Bronchus fibroblast of lung (primary cell): ENCODE measurements at places on chromosomes 3 and 15. TPM values are rescaled to one million over a fixed set of nuclear protein-coding genes. Genes with fewer than 3 reads are reported as not detected.

The GATM gene
- 0.15 TPM in 1 of 2 replicates, not detected in the other for total RNA-seq

The TOMM70 gene
- total RNA-seq = 34.6 and 45.2 TPM in 2 replicates

The CDC25A gene
- total RNA-seq = 10.4 and 16.5 TPM in 2 replicates

The CFAP161 gene
- not detected in 2 replicates for total RNA-seq

The VPS18 gene
- 24.0 and 26.6 TPM in 2 replicates for total RNA-seq

The GOLGA8K gene
- not detected in 2 replicates for total RNA-seq

The IL17RE gene
- total RNA-seq = 3.9 and 6.6 TPM in 2 replicates

The TRIM71 gene
- not detected in 2 replicates for total RNA-seq

The CA12 gene
- total RNA-seq = 18.7 and 20.8 TPM in 2 replicates
